Fibroblast of upper back skin (primary cell): ENCODE measurements at places on chromosomes 4 and X.

GRCh38 chrX:5823903-5824302 is 404.8 kb downstream of the NLGN4X start:
- DNase-seq = no peak

GRCh38 chrX:129786210-129786651 is 6.5 kb downstream of the SASH3 start:
- no peak for DNase-seq

DNA sequence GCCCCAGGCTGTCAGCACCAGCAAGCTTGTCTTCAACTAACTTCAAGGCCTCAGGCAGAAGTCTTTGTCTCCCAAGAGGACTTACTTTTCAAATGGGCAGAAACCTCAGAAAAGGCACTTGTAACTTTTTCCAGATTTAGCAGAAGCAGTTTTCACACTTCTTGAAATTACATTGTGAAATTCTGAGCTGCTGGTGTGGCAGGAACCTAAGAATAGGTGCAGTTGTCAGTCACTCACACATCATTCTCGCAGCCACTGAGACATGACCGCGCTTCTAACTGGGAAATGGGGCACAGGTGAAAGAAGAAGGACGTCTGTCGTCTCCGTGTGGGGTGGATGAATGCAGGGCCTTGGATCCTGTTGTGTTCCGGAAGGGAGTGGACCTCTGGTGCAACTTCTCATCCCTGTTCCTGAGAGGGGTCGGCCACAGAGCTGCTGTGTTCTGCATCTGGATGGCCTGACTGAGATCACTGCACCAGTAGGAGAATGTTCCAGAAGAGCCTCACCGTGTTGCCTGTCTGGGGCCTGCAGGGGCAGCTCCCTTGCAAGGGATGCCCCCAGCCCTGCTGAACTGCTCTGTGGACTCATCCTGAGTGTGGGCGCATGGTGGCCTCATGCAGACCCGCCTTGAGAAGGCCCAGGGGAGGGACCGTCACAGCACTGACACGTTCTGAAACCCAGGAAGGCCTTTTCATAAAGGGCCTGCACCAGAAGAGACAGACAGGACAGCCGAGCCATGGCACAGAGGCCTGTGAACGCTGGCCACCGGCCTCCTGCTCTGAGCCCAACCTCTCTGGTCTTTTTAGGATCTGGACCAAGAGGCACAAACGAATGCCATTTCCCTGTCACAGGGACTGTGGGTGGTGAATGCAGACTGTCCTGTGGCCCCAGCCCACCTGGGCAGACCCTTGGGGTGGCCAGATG is 18.7 kb downstream of the NAT8L start:
- no peak for DNase-seq

GRCh38 chrX:15468036-15468435 is 25.1 kb downstream of the PIR start:
- peak; percentile 44 for DNase-seq

- no peak for DNase-seq
Observed at GRCh38 chrX:103488794-103489193, 30.5 kb downstream of the RAB40A start.

DNA sequence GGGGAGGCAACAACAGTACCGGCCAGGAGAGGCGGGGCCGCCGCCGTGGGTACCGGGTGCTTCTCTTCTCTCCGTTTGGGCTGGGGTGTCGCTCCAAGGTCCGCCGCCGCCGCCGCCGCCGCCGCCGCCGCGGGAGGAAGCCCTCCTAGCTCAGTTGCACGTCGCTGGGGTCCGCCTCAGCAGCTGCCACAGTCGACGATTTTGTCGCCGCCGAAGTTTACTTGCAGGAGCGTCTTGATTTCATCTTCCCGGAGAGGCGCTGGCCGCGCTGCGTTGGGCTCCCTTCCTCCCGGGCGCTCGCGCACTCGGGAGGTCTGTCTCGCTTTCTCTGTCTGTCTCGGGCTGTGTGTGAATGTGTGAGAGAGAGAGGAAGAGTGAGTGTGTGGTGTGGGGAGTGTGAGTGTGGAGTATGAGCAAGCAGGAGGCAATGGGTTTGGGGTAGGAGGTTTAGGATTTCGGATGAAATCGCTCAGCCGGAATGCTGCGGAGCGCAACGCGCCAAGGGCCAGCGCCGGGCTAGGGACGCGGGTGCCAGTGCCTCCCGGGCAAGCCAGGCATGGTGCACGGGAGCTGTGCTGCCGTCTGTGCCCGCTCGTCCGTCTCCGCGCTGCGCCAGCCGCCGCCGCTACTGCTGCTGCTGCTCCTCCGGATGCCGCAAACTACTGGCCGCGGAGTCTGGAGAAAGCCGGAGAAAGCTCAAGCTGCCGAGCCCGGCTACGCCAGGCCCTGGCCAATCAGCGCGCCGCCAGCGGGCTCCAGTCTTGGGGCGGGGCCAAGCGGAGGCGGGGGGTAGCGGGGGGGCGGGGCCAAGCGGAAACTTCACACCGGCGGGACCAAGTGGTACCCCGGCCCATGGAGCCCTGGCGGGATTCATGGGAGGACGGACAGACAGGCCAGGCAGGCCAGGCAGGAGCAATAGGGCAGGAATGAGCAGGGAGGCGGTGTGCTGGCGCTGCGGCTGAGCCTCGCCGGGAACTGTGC is at the start of gene PCDH19:
TSS of gene PCDH19 (minus strand) at position 664 of the 981 bp plus-strand sequence. CDS start 1,676 bp downstream, outside the sequence.
- DNase-seq = peak; percentile 70

DNA sequence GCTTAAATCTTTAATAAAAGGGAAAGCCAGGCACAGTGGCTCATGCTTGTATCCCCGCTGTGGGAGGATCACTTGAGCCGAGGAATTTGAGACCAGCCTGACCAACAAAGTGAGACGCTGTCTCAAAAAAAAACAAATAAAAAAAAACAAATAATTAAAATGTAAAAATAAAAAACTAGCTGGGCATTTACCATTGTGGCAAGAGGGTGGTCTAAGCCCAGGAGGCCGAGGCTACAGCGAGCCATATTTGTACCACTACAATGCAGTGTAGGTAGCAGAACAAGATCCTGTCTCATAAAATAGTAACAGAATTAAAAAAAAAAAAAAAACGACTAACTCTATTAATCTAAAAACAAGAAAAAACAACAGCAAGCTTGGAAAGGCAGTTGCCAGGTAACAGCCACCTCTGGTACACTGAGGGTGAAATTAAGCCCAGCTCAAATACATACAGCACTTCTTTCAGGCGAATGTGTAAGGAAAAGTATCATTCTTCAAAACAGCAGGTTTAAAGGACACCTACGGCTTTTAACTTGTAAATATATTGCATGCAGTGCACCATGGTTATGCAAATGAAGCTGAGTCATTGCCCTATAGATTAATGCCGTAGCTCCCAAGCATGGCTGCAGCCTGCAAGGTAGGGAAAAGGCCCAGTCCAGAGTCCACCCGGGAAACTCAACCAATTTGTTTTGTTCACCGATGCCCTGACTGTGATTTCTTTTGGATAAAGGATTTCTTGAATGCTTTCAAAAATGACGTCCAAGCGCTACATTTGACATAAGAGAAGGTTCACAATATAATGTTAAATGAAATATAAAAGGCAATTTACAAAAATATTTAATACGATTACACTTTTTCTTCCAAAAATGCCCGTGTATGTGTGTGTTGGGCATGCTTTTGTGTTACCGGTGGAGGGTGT is 14.5 kb upstream of the TXLNG start:
- DNase-seq = peak; percentile 85

DNA sequence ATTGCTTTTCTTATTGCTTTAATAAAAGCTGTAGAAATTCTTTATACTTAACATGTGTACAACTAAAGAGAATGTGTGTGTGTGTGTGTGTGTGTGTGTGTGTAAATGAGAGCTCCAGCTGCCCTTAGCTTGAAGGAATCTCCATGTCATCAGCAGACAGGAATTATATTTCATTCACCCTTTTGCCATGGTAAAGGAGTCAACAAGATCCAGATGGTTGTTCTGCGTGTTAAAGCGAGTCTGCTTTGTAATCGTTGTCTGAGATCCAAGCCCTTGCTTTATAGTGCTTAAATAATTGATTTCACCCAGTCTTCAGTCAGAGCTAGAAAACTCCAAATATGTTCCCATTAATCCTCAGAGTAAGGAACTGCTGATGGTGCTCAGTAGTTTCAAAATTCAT is 285.5 kb downstream of the PDGFC start:
- DNase-seq = peak; percentile 99

DNA sequence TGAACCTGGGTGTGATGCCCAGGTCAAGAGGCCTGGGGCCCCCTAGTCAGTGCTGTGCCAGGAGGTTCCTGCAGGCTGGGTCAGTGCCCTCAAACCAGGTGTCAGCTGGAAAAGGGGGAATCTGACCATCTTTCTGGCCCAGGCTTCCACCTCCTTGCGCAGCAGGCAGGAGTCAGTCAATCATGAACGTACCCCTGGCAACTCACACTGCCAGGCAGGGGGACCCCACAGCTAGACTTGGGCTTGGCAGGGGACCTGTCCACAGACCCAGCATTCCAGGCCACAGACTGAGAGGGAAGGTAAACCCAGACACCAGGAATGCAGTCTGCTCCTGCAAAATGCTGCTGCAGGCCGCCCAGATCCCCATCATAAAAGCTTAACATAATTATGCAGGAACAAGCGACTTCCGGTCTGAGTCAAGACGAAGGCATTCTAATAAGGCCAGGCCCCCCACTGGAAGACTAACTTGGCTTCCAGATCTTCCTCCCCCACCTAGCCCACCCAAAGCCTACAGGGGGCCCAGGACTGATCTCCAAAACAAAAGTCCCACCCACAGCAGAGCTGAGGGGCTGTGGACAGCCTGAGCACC is 156.3 kb downstream of the BCOR start:
- peak; percentile 82 for DNase-seq
